NCI-H1436 (cell line): ENCODE measurements at places on chromosomes 3 and 15.

DNA sequence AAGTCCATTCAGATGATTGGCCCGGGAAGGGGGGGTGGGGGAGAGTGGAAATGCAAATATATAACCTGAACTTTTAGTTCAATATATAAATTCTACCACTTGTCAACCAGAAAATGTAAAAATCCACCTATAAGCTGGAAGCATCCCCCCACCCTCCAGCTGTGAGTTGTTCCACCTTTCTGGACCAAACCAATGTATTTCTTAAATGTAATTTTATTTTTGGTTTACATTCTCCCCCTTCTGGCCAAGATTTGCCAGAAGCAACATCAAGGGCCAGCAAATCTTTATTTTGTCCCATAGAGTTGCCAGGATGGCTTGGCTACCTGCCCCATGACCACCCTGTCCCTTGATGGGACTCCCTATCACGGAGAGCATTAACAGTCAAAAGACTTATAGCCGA is 545.7 kb downstream of the TBL1XR1 start:
- DNase-seq: no peak

GRCh38 chr3:197528190-197528589 is 27.6 kb downstream of the BDH1 start:
- DNase-seq: no peak

- no peak for DNase-seq
These were observed 13.8 kb downstream of the PIERCE2 start for GRCh38 chr15:55422089-55422488.

- no peak for DNase-seq
These were observed 47.1 kb downstream of the NPTN start for GRCh38 chr15:73585871-73586654.

DNA sequence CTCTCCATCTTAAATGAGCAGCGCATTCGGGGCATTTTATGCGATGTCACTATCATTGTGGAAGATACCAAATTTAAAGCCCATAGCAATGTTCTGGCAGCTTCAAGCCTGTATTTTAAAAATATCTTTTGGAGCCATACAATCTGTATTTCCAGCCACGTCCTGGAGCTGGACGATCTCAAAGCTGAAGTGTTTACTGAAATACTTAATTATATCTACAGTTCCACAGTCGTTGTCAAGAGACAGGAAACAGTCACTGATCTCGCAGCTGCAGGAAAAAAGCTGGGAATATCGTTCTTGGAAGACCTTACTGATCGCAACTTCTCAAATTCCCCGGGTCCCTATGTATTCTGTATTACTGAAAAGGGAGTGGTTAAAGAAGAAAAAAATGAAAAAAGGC is 44.4 kb upstream of the RASA2 start:
- no peak for DNase-seq

DNA sequence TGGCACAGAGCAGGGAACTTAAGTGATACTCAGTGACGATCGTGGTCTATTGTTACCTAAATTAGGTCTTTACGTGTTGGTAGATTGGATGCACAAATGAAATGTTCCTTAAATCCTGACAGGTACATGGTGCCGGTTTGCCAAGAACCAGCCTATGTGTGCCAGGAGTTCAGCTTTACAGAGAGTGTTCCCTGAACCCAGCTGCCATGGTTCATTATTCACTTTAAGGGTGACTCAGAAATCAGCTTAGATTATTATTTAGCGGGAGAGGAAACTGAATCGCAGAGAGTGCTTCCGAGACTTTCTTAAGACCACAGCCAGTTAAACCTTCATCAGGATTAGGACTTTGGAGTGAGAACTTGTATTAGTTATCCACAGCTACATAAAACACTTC is 21.5 kb downstream of the FAM43A start:
- no peak for DNase-seq

DNA sequence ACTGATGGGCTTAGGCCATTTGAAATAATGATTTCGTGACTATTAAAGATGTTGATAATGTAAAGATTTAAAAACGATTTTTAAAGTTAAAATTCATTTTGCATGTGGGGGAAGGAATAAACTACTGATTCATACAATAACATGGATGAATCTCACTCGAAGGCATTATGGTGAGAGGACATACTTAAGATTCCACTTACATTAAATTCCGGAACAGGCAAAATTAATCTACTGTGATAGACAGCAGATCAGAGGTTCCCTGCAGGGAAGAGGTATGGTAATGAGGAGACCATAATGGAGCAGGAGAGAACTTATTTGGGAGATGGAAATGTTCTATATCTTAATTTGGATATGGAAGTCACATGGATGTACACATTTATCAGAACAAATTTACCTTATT is 28.4 kb upstream of the RAB6B start:
- DNase-seq: no peak
